A172 (cell line): ENCODE measurements at places on chromosomes 1 and 21. TPM values are rescaled to one million over a fixed set of nuclear protein-coding genes. Genes with fewer than 3 reads are reported as not detected.

DNA sequence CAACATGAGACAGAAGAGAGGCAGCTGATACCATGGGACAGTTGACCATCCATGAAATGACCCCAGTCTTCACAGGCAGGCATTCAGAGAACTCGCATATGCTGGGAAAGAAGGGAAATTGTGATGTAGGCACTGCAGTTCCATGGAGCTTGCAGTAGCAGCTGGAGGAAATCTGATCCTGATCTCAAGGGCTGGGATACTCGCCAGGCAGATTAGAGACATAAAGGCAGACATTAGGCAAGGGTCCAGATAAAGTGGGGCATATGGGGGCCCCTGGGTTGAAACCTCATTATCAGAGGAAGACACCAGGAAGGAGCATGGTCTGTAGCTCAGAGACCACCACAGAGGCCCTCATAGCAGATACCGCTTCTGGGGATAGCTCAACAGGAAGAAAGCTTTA lies 48.7 kb upstream of the TNR start:
- no peak for DNase-seq

Gene RHBDL2
- total RNA-seq, result 1.2 and 3.3 TPM in 2 replicates

DNA sequence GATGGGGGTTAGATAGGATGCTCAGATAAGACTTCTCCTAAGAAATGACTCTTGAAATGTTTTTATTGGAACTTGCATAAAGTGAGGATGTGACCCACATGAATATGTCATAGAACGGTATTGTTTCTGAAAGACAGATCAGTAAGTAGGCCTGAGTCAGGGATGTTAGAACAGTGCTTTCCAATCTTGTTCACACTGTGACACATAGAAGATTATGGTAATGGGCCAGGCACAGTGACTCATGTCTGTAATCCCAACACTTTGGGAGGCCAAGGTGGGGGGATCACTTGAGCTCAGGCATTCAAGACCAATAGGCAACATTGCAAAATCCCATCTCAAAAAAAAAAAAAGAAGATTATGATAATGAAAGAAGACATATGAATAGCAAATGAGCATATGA lies 32.9 kb downstream of the FMO4 start:
- DNase-seq, result no peak

DNA sequence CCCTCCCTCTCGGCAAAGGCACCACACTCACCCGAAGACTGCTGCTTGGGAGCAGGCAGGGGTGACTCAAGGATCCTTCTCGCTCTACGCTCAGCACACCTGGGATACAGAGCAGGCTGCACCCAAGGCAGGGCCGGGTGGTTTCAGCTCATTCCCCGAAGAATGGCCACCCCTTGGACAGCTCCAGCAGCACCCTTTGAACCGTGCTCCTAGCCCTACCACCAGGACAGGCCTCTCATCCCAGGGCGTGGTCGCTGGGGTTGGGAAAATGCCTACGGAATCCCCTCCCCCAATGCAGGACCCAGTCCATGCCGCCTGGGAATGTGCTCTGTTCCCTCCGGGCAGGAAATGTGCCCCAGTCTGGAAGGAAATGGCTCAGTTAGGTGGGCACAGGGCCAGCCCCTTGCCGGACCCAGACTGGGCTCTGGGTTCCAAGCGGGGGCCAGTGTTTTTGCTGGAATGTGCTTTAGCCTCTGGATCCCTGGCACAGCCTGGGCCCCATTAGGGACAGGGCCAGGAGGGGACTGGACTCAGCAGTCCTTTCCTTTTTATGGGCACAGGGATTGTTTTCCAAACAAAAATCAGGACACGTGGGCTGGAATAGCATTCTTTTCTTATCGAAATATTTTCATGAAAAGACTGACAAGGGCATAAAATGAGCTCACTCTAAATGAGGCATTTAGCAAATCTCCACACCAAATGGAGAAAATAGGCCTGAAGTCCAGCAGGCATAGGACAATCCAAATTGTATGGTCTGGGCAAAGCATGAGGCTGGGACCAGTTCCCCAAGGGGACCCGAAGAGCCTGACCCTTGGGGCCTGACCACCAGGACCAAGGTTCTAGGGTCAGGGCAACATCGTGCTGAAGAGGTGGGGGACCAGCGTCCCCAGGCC lies 7.3 kb downstream of the TMEM82 start:
- DNase-seq, result peak; percentile 29
